ENCODE measurements at places on chromosomes 2 and 18.

- no peak for DNase-seq
These were observed 42.1 kb upstream of the DNMT3A start for GRCh38 chr2:25383806-25384205.

DNA sequence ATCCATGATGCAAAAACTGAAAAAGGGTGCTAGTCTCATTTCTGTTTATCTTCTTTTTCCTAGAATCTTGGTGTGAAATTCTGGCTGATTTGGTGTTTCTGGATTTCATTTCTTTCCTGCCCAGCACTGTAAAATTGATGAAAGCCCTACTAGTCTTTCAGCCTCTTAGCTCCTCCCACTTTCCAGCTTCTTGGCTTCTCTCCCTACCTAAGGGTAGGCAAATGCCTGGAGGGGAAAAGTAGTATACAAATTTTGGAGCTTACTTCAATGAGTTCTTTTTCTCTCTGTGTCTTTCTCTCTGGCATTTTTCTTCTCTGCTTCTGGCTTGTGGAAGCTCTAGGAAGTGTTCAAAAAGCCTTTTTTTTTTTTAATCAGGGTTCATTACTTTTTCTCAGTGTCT, 160.5 kb downstream of the XIRP2 start:
- no peak for DNase-seq

DNA sequence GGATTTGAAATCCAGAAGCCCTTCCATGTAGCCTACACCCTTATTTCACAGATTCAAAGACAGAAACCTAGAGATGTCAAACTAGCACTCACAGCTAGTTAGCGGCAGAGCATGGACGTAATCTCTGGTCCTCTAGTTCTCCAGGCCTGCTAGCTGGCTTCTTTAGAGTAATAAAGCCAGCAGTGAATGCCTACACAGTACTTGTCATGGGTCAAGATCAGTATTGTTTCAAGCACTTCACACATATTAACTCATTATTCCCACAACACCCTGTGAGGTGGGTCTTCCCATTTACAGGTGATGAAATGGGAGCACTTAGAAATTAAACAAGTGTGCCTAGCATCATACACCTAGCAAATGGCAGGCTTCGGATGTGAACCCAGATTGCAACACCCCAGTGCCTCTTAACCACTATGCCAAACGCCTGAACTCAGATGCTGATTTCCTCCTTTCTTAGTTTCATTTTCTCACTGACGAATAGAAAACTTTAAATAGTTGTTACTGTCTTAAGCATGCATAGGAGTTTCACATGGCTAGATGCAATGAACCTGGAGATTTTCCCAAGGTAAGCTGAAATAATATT, 14.5 kb upstream of the ZBTB14 start:
- no peak for DNase-seq

DNA sequence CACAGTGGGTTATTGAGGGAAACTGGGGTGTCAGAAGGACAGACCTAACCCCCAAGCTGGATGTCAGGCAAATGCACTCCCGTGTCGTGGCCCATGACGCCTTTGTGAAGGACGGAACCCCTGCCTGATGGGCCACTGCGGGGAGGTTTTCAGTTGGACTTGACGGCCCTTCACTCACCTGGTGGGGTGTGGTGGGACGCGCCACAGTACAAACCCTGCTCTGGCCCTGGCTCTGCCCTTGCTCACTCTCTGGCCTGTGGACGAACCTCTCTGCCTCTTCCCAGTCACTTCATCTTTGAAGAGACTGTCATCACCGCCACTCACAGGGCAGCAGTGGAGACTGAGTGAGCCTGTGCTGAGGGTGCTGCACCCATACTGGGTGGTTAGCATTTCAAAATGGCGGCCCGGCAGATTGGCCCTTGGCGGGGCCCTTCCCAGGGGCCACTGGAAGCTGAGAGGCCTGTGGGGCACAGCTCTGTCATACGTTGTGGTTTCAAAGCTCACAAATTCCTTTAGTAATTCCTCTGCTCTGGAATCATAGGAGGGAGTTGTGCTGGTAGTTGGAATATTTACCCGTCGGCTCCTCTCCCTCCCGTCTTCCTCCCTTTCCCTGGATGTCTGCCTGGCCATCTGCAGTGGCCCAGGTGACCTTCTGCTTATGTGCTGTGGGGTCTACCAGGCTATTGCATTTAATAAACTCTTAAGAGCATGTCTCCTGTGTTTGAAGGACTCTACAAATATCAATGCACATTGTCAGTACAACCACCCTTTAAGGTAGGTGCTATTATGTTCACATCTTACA, 200.6 kb downstream of the CTIF start:
- no peak for DNase-seq

GRCh38 chr2:57693965-57694364, 352.6 kb upstream of the VRK2 start:
- no peak for DNase-seq
